RWPE1 (cell line): ENCODE measurements at places on chromosomes 3 and 15.

GRCh38 chr3:72238801-72239200, 453.9 kb upstream of the PROK2 start:
- DNase-seq = no peak

DNA sequence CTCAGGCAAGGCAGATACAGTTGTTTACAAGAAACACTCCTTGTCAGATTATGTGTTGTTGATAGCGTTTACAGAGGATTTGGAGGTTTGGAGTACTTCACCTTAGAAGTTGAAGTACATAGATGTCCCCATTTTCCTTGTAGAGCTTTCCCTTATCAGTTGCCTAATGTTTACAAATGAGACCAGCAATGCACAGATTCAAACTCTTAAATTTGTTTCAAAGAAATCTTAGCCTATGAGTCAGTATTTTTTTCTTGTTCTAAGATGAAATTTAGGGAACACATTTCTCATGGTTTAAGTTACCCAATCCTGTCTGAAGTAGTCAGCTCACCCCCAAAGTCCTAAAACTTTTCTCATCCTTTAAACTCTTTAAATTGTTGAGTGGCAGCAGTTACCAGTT, 6.3 kb upstream of the EIF5A2 start:
- no peak for DNase-seq

GRCh38 chr3:58562498-58562897, 14.7 kb downstream of the FAM107A start:
- DNase-seq = no peak

- DNase-seq = no peak
These were observed 83.5 kb upstream of the CFAP20DC start for GRCh38 chr3:59133311-59133710.

GRCh38 chr3:198088421-198088955, 128.5 kb downstream of the LMLN start:
- no peak for DNase-seq

DNA sequence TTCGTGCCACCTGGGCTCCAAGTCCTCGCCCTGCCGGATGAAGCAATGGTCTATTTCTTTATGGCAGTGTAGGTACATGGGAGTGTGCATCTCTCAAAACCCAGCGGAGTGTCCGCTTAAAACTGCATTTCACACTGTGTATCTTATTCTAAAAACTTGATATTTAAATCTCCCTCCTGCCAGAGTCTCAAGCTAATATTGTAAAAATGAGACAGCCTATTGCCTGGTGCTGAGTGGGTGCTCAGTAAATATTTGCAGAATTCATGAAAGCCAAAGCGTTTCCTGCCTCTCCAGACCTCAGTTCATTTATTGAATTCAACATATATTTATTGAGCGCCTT, 330 bp upstream of the TBC1D2B start:
- no peak for DNase-seq

DNA sequence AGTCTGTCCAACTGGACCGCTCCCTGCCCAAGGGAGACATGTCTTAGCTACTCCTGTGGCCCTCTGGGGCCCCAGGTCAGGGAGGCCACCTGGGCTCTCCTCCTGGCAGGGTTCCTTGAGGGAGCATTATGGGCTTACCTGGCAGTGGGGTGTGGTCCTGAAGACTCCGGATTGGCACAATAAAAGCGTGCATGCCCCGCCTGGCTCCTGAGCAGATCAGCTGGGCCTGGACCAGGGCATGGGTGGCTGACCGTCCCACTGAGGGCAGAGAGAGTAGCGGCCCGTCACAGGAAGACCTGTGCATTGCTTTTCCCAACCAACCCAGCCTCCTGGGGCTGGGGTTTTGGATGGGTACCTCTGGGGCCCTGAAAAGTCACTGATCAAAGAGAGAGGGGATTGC, 5.4 kb downstream of the ACOX2 start:
- DNase-seq = no peak

GRCh38 chr3:78430741-78431140, 1337.1 kb downstream of the ROBO1 start:
- no peak for DNase-seq

DNA sequence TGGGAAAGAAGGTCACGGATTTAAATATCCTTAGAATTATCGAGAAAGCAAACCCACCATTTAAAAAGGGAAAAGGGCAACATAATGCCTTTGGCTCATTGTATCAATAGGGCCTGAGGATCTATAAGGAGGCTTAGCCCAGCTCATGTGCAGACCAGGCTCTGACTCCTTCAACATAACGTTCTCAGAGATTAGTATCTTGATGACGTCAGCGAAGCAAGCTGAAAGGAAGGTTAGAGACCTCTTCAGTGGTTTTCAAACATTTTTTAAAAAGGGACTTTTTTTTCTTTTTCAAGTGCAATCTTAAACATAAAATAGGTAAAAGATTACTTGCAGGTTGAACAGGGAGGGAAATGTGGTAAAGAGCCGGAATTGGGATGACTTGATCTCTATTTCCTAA, 463.9 kb upstream of the ADAMTS9 start:
- DNase-seq = no peak

DNA sequence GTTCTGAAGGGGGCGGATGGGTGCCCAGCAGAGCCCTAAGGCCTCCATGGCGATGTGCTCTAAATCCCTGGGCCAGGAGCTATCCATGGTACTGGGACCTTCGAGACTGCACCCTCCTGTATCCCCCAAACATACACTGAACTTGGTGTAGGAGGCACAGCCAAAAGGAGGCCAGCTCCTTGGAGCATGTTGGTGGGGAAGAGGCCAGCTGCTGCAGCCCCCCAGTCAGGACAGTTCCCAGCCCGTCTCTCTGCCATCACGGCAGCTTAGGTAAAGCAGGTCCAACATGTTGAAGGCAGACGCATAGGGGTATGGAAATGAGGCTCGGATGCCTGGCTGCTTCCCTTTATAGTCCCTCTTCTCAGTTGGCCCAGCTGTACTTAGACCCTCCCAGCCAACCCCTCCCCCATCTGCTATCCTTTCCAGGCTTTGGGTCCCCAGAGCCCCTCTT, 1.8 kb downstream of the CAMKV start:
- DNase-seq = no peak

DNA sequence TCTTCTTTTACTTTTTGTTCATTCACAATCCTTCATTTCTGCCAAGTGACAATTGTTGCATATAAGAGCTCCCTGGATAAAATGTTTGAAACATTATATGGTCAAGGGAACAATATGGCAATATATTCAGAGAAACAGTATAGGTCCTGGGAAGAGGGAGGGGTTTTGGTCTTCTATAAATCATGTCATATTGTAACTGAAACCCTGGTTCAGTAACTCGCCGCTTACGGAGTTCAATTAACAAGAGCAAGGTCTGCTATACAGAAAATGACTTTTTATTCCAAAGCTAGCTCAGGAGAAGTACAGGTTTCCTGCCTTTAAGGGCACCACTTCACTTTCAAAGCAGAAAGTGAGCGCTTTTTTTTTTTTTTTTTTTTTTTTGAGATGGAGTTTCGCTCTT, 522.1 kb upstream of the TGFBR2 start:
- no peak for DNase-seq

- peak; percentile 30 for DNase-seq
These were observed 764.8 kb upstream of the CADM2 start for GRCh38 chr3:84194029-84194428.

GRCh38 chr15:27805261-27806220, 293.6 kb downstream of the OCA2 start:
- no peak for DNase-seq

DNA sequence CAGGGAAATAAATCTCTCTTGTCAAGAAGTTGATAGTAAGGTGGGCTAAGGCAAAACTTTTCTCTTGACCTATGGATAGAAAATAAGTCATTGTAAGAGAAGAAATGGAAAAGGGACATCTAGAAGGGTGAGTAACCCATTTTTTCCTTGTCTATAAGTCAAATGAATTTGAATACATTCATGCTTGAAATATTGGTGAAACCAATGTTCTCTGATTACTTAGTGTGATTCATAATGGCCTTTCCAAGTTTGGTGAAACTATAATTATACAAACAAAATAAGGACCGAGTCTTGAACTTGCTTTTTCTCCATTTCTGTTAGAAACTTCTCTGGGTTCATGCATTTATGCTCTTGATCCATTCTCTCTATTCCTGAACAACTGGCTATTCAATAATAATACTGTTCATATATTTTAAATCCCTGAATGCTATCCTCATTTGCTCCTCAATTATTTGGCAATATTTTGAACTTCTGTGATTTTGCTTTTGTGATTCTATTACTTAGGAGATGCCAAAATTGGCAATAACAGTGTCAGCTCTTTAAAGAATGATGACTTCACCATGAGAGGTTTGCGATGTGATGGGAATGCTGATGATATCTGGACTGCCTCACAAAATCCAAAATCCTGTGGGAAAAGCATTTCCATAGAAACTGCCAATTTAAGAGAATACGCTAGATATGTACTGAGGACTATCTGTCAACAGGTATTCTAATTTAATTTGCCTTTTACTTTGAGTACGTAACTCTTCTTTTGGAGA, 12.3 kb downstream of the P2RY12 start:
- no peak for DNase-seq

DNA sequence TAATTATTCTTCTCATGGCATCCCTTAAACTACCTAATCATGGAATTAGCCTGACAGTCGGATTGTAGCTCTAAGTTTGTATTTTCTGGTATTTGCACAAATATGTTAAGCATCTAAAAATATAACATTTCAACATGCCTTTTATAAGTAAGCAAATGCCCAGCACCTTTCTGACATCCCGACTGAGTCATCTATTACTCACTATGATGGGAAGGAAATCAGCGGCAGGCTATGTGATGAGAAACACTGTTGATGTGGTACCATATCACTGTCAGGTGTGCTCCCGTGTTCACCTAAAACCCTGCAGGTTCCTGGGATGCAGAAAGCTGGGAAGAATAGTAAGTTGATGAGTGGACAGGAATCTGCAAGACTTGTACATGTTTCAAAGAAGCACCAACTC, 367.8 kb upstream of the IL12A start:
- DNase-seq = peak; percentile 89

DNA sequence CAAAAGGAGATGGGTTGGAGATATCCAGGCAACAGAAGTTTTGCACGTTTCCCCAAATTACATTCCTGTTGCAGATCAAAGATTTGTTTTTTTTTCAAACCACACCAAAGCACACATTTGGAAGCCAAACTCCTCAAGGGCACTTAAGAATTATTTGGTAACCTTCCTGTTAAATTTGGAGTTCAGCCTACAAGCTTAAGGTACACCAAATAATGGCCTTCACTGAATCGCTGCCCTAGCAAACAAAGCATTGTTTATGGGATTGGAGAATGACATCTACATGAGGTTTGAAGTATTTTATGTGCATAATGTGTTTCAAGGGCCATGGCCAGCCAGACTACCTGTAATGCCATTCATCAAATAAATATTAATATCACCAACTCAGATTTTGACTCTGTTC, 357.9 kb downstream of the RORA start:
- no peak for DNase-seq

DNA sequence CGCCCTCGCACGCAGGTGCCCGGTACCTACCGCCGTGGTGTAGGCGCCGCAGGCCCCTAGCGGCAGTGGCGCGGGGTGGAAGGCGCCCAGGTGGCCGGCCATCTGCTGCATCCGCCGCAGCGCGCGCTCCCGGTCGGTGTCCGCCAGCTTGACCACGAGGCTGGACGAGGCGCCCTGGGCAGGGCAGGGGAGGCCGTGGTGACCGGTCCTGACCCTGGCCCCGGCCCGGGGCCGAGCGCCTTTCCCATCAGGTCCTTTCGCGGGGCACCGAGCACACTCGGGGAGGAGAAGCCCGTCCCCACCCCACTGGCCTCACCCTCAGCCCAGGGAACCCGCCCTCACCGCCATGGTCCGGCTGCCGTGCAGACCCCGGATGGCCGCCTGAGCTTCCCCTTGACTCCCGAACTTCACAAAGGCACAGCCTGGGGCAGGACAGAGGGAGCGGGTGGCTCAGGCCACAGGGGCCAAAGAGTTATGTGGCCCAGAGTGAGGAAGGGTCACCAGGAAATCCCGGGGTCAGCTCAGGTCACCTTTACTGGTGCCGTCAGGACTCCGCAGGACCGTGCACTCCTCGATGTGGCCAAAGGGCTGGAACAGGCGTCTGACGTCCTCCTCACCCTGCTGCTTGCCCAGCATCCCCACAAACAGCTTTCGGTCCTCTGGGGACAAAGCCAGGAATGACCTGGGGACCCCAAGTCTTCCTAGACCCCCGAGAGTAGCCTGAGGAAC, 17.4 kb upstream of the PARP6 start:
- DNase-seq = no peak

DNA sequence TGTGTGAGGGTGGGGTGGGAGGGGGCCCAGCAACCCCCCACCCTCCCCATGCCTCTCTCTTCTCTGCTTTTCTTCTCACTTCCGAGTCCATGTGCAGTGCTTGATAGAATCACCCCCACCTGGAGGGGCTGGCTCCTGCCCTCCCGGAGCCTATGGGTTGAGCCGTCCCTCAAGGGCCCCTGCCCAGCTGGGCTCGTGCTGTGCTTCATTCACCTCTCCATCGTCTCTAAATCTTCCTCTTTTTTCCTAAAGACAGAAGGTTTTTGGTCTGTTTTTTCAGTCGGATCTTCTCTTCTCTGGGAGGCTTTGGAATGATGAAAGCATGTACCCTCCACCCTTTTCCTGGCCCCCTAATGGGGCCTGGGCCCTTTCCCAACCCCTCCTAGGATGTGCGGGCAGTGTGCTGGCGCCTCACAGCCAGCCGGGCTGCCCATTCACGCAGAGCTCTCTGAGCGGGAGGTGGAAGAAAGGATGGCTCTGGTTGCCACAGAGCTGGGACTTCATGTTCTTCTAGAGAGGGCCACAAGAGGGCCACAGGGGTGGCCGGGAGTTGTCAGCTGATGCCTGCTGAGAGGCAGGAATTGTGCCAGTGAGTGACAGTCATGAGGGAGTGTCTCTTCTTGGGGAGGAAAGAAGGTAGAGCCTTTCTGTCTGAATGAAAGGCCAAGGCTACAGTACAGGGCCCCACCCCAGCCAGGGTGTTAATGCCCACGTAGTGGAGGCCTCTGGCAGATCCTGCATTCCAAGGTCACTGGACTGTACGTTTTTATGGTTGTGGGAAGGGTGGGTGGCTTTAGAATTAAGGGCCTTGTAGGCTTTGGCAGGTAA, 8.1 kb downstream of the FAM131A start:
- DNase-seq = peak; percentile 75

- DNase-seq = no peak
These were observed 84.6 kb downstream of the GREM1 start for GRCh38 chr15:32802286-32802936.
